ENCODE measurements at places on chromosomes 2 and 18.

DNA sequence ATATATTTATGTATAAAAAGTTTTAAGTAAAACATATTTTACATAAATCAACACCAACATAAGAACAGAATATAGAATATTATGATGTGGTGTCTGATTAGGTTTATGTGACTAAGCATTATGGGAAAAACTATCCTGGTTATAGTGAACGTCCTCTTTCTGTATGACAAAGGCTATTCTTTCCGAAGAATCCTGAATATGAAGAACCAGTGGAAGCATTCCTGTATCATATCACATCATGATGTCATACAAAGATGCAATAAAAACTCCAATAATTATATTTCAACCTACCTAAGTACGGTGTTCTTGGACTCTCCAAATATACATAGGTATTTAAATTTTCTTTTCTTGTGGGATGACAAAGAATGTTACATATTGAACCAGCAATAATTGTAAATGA, 37.5 kb upstream of the HDAC4 start:
- no peak for DNase-seq

GRCh38 chr2:151119374-151119773, 142.3 kb downstream of the RBM43 start:
- no peak for DNase-seq

GRCh38 chr2:70385966-70386595, 84.2 kb upstream of the FAM136A start:
- no peak for DNase-seq

GRCh38 chr2:130828461-130828860, 8.3 kb upstream of the ARHGEF4 start:
- DNase-seq: no peak

Data from fibroblast of skin of left quadriceps (primary cell).